Epithelial cell of alveolus of lung (primary cell): ENCODE measurements at places on chromosomes 6 and 20. TPM values are rescaled to one million over a fixed set of nuclear protein-coding genes. Genes with fewer than 3 reads are reported as not detected.

Gene DEFB132
- total RNA-seq = not detected in 2 replicates

Gene BPI
- 0.13 and 3.2 TPM in 2 replicates for total RNA-seq

Gene DACT2
- total RNA-seq = 0.39 TPM in 1 of 2 replicates, not detected in the other

Gene CCN2
- total RNA-seq = 135 and 208 TPM in 2 replicates

Gene TNF
- total RNA-seq = not detected in 2 replicates

Gene MCCD1
- not detected in 2 replicates for total RNA-seq

Gene TXLNB
- total RNA-seq = under 0.01 and 0.40 TPM in 2 replicates
